ENCODE measurements at places on chromosomes 3 and 15.

- DNase-seq: no peak
Observed at GRCh38 chr15:77650265-77650664, 17.6 kb upstream of the LINGO1 start.

DNA sequence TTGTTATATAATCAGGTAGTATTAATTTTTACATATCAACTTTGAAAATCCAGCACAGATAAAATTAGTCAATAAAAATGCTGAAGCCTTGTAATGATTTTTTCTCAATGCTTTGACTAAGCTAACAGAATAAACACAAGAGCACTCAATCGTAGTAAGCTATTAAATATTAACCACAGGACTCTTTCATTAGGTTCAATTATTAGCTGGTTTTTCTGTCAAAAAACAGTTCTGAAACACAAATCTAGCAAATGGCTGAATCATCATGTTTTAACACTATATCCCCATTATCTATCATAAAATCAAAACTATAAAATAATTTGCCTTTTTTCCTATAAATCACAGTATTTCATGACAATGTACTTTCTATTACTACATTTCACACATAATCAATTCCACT lies 69.6 kb downstream of the PLOD2 start:
- no peak for DNase-seq

GRCh38 chr3:82100378-82100777 lies 338.9 kb upstream of the GBE1 start:
- no peak for DNase-seq

DNA sequence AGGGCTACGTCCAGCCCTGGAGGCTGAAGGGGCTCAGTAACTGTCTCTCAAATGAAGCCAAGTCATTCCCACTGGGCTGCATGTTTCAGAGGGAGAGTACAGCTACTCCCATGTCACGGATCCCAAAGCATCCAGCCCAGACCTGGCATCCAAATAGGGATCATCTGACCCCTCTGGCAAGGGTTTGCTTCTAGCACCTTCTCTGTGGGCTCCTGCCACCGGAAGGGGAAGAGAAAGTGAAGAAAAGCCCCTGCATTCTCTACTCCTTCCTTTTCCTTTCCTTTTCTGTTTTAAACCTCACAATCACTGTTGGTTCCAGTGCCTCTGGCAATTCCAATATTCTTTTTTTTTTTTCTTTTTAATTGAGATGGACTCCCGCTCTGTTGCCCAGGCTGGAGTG lies 64.5 kb upstream of the CTSH start:
- no peak for DNase-seq

DNA sequence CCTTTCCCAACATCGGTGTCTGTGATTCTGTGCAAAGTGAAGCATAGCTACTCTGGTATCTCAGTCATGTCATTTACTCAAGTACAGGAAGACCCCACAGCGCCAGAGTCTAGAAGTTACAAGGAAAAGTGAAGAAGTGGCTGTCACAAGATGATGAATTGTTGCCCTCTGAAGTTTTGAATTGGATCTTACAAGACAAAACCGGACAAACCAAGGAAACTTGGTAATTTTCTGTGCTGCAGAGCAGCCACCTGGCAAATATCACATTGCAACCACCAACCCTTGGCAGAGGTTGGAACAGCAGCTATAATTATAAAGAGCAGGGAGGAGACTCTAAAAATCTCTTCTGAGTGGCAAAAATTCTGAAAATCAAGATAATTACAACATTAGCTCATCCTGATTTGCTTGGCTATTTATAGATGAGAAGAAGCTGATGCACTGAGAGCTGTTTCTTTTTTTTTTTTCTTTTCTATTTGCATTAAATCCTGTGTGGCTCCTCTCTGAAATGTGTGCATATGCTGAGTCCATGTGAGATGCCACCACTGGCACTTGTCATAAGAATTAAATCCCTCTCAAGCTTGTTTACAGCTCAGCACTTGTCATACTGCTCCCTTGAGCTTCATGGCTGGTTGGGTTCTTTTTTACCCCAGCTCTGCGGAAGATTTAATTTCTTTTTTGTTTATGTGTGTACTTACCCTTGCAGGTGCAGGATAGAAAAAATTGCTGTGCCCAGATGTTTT lies 68.0 kb upstream of the MNS1 start:
- DNase-seq: no peak

GRCh38 chr3:113421082-113421481 lies 20.2 kb downstream of the CFAP44 start:
- no peak for DNase-seq

- DNase-seq: no peak
Observed at GRCh38 chr15:64633332-64633731, 142.1 kb downstream of the RBPMS2 start.

- no peak for DNase-seq
Observed at GRCh38 chr15:40769274-40770146, at the start of gene C15orf62. Gene C15orf62 (plus strand): TSS chr15:40769980. CDS start chr15:40770496, 516 bp downstream.

DNA sequence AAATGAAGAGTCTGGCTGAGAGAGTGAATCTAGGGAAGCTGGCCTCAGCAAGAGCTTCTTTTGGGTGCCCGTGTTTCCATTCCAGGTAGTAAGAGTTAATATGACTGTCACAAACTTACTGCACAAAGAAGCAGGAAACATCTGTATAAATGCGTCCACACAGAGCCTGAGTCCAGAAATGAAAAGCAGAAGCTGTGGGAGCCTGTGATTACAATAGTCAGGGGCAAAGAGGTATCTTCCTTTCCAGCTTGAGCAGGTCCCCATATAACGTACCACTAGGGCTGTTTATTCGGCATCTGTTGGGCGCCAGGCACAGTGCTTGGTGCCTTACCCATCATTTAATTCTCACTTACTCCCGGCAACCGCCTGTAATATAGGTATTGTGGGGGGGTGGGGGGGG lies 40.5 kb upstream of the B3GNT5 start:
- DNase-seq: no peak

GRCh38 chr3:10180289-10180688 lies 15.6 kb downstream of the IRAK2 start:
- DNase-seq: no peak

- no peak for DNase-seq
Observed at GRCh38 chr3:98846101-98846500, 55.4 kb downstream of the DCBLD2 start.

DNA sequence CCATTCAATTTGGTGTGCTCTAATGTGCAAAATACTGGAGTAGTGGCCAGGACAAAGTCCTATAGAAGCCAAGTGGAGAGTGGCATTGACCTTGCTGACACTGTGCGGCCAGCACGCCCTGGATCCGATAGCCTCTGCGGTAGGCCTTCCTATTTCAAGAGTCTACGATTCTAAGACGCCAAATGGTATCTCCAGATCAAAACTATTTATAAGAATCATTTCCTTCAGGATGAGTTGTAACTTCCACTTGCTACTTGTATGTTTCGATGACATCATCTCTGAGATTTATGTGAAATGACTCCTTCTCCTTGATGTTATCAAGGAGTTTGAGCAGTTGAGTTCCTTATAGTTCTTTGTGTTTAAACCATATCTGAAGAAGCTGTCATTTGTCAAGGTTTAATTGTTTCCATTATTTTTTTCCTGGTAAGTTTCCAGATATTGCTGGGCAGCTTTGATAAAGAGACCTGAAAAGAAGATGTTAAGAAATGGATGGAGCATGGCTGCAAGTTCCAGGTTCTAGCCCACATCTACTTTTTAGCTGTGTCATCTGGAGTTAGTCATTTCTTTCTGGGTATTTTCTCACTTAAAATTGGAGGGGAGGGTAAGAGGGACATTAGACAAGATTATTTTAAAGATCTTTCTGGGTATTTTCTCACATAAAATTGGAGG lies 71.8 kb downstream of the TMEM44 start:
- DNase-seq: peak; percentile 55

- no peak for DNase-seq
Observed at GRCh38 chr15:99857836-99858235, 124.6 kb upstream of the LYSMD4 start.

- DNase-seq: no peak
Observed at GRCh38 chr3:12553921-12554391, 2.9 kb upstream of the MKRN2 start.

DNA sequence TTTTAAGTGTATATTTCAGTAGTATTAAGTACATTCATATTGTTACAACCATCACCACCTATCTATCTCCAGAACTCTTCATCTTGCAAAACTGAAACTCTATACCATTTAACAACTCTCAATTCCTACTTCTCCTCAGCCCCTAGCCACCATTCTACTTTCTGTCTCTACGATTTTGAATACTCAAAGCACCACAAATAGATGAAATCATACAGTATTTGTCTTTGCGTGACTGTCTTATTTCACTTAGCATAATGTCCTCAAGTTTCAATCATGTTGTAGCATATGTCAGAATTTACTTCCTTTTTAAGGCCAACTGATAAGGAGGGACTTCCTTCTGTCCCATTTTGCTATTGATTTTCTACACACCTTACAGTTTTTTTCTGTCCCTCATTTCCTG lies 593.3 kb downstream of the FHIT start:
- DNase-seq: no peak

- no peak for DNase-seq
Observed at GRCh38 chr15:77528968-77529319, 103.8 kb downstream of the LINGO1 start.

GRCh38 chr3:179829401-179829800 lies 176.6 kb downstream of the USP13 start:
- no peak for DNase-seq

GRCh38 chr3:15787941-15788340 lies 9.8 kb downstream of the ANKRD28 start:
- DNase-seq: no peak

GRCh38 chr3:63807961-63808565 lies 11.0 kb upstream of the C3orf49 start:
- no peak for DNase-seq

- no peak for DNase-seq
Observed at GRCh38 chr3:72448375-72448823, 399.8 kb downstream of the SHQ1 start.

- DNase-seq: no peak
Observed at GRCh38 chr3:124592658-124593441, 137.4 kb upstream of the UMPS start.

- DNase-seq: no peak
Observed at GRCh38 chr3:84547971-84548970, 410.5 kb upstream of the CADM2 start.

GRCh38 chr3:47565734-47566550 lies 12.7 kb downstream of the CSPG5 start:
- DNase-seq: no peak

- DNase-seq: no peak
Observed at GRCh38 chr3:18988614-18989229, 159.6 kb upstream of the KCNH8 start.

GRCh38 chr3:155852341-155852740 lies 1.9 kb downstream of the SLC33A1 start:
- no peak for DNase-seq

DNA sequence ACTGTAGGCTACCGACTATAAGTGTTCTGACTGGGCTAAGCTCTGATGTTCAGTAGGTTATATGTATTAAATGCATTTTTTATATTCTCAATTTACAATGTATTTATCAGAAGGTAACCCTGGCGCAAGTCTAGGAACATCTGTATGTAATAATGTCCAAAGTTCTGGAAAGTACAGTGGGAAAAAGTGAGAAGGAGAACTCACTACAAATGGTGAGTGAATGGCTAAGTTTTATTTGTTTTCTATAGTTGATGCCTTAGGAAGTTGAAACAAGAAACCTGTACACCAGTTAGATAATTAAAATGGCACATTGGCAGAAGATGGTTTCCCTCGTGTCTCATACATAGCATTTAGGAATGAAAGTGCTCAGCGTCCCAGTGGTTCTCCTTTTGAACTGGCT lies 333.4 kb upstream of the THRB start:
- no peak for DNase-seq

DNA sequence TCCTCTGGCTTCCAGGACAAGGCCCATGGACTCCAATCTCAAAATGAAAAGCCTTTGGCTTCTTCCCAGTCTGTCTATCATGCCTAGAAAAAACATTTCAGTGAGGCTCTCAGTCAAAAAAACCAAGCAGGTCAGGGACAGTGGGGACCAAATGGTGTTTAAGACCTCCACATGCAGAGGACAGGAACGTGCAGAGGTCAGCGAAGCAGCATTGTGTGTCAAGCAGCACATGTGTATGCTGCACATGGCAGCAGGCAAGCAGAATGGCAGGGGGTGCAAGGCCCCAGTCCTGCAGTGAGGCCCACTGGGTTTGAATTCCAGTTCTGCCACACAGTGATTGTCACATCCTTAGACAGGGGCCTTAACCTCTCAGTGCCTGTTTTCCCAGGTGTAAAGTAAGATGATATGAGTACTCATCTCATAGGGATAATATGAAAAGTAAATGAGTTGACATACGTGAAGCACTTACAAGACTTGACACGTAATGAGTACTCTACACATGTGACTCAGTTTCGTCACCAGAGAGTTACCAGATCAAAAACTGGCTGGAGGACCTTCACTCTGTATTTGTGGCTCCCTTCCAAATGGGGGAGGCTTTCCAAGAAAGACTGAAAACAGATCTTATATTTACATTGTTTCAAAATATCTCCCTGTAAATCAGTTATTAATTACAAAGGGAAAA lies 11.2 kb downstream of the STIMATE start:
- DNase-seq: no peak

DNA sequence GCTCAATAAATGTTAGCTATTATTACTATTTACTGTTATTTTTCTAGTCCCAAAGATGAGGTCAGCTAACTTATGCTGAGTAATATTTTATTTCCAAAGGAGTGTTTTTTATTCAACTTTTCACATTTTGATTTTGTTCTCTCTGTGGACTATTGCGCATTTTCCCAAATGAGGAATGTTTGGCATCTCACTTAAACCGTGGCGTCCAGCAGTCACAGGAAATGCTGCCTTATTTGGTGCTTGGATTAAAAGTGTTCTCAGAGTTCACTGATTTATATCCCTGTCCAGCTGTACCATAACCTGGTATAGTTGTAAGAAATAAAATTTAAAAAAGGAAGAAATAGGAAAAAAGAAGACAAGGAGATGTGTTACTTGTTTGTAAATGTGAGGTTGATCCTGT lies 166.8 kb downstream of the THSD4 start:
- peak; percentile 71 for DNase-seq

- no peak for DNase-seq
Observed at GRCh38 chr3:23781051-23781450, 24.7 kb upstream of the UBE2E1 start.

GRCh38 chr3:30943206-30943605 lies 48.7 kb upstream of the GADL1 start:
- DNase-seq: no peak

- DNase-seq: no peak
Observed at GRCh38 chr3:171806200-171807128, 3.8 kb downstream of the PLD1 start.

DNA sequence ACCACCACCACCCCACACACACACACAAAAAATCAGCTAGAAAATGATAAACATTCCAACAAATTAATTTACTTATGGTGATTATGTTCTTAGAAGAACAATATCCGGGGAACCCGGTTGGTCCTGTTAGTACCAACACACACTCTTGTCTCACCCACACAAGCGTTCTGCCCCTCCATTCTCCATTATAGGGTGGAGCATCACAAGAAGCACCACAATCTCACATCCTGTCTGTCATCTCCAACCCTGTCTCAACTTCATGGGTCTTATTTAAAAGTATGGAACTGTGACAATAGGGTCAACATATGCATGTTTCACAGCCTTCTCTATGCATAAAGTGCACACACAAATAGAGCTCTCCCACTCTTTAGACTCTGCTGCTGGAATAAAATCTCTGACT lies 5.6 kb downstream of the GSK3B start:
- no peak for DNase-seq

All from non-pigmented ciliary epithelial cell (primary cell).